ENCODE measurements at places on chromosomes 4 and X.

DNA sequence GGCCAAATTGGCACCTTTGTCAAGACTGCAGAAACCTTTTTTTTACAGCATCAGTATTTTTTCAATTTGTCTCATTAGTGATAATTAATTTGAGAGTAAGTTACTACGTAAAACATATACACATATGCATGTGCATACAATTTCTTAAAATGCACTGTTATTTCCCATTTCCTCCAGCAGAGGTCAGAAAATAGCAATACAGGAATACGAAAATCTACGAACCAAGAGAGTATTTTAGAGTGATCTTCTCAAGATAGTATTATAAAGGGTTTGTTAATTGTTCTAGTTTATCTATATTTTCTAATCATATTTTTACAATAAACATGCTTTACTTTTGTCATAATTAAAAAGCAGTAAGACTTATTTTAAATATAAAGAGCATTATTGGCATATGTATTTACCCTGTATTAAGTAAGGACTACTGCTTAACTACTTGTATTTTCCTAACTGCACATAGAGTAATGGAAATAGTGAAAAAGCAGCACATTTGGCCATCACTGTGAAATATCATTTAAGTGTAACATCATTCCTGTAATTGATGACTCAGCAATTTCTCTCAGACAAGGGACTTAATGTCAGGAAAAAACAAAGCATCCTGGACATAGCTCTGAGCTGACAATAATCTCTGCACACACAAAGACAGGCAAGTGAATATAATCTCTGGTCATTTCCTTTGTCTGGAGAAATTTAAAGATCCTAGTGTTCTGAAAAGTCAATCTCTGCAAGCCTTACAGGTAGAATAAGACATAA is 45.6 kb downstream of the MAOB start:
- no peak for DNase-seq

GRCh38 chrX:78573630-78574029 is 85.5 kb downstream of the RTL3 start:
- no peak for DNase-seq

GRCh38 chrX:25175743-25176142 is 160.0 kb upstream of the ARX start:
- no peak for DNase-seq

DNA sequence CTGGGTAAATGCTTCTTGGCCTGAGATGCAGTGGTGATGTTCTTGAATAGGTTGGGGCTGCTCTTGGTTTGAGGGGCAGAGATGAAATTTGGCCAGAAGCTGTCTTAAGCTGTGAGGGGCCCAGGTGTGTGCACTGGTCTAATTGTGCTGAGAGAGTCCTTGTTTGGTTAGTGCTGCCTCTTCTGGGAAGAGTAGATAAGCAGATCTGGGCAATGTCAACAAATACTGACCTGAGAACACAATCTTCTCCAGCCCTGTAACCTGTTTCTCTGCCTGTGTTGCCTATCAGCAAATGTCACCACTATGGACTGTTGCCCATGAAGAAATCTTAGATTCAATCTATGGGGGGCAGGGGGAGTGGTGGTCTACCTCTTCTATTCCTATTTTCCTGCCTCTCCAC is 17.2 kb upstream of the USP27X start:
- DNase-seq: no peak

DNA sequence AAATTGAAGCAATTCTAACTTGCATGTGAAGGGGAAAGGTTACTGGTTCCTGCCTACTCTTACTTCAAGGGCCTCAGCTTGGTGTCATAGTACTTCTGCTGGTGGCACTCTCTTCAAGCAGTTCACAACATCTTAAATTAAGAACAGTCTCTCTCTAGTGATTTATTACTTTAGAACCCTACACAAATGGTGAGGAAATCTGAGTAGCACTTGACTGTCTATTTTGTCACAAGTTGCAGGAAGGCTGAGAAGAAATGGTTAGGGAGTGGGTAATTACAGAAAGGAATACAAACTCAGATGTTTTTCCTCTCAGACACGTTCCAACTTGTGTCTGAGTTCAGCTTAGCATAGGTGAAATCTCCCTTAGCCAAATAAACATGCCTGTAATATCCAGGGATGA is 242.3 kb upstream of the GRIA3 start:
- no peak for DNase-seq

DNA sequence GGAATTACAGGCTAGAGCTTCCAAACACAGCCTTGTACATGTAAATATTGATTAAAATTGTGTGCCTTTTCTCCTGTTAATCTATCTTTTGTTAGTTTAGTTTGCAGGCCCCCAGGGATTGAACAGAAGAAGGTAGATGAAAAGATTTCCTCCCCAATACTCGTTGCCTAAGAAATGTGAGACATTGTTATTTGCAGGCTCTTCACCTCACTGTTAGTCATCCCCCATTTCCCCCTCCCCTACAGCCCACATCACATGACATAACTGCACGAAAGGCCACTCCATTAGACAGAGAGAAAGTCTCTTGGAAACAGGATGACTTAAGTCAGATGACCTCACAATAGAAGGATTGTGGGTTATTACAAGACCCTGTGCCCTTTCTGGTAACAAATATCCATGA is 13.3 kb upstream of the MID1 start:
- no peak for DNase-seq

DNA sequence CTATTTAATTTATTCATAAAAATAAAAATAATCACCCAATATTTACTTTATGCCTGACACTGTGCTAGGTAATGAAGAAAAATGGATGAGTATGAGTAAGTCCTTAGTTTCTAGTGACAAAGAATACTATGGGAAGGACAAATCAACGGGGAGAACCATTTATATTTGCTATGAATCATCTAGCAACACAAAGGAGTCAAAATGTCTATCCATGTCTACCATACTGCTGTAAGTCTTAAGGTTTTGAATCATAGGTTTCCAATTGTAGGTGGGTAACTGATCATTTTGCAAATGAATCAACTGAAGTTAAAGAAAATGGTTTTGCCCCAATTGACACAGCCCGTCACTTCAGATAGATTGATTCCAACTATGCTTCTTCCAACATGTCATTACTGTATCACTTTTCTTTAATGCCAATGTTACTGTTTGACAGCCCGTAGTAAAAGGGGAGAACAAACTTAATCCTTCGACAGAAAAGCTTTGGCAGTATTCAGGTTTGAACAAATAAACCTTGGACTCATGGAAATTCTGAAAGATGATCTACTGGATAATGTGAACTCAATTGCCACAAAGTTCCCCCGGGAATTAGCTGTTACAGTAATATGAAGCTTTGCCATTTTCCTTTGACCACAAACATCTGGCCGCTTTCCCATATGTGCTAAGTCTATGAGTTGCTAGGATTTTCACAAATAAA is 3.2 kb downstream of the TDO2 start:
- no peak for DNase-seq

DNA sequence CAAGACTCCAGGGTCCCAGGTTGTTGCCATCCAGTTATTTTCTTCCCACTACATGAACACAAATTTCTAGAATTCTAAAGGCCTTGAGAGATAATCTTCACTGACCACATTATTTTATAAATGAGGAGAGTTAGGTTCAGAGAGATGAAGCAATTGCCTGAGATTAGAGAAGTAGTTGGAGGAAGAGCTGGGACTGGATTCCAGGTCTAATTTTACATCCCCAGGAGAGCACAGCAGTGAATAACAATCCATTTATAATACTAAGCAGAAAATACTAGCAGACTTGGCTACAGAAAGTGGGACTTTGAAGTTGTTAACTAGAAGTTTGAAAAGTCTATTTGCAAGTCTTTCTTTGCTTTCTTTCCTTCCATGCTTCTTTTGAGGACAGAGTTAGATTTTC is 231.3 kb upstream of the S100G start:
- no peak for DNase-seq

DNA sequence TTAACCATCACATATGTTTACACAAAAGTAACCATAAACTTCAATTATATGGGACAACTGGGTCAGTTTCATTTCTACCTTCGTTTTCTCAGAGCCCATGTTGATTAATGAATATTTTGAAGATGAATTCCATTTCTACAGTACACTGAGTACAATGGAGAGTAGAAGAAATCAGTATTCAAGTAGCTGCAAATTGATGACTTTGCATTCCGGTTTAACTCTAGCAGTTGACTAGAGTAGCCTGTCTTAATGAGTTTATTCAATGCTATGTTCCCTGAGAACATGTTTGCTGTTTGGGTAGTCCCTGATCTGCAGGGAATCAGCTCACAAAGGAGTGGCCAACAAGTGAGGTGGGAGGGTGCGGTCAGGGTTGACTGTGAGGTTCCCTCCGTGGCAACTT is 168.3 kb downstream of the TRIML1 start:
- DNase-seq: no peak

- no peak for DNase-seq
Measured at GRCh38 chrX:53930515-53931380, 113.5 kb downstream of the PHF8 start.

- no peak for DNase-seq
Measured at GRCh38 chr4:182629096-182629495, 288.1 kb downstream of the DCTD start.

GRCh38 chr4:181006499-181007260 is 1236.5 kb upstream of the TENM3 start:
- no peak for DNase-seq

DNA sequence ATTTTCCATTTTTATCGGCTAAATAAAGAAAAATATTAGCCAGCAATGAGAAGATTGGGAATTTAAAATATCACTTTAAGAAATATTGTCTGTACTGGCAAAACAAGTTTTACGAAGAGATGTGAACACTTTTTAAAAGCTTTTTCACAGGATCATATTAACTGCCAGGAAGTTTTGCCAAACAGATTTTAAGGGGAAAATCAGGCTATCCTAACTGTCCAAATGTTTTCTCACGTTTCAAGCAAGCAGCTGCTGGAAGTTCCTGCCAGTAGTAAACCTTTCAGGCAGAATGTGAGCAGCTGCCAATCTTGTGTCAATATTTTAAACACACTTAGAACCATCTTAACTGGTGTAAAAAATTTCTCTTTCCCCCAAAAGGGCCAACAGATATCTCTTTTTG is 101.1 kb downstream of the ADGRL3 start:
- DNase-seq: no peak

GRCh38 chr4:42119886-42120285 is 32.6 kb downstream of the BEND4 start:
- no peak for DNase-seq

DNA sequence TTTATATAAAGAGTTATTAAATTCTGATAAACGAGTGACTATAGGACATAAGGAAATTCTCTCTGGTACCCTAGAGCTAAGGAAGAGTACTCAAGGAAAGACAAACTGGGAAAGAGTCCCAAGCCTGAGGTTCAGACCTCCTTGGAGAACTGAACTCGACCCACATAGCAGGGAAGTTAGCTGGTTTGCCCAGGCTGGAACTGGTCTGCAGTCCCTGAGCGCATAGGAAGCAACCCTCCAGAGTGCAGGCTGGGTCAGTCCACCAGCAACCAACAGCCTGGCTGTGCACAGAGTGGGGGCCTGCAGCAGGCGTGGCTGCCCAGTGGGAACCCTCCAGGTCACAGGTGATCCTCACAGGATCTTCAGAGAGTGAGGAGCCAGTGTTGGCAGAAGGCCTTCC is 114.1 kb downstream of the SOWAHB start:
- no peak for DNase-seq

DNA sequence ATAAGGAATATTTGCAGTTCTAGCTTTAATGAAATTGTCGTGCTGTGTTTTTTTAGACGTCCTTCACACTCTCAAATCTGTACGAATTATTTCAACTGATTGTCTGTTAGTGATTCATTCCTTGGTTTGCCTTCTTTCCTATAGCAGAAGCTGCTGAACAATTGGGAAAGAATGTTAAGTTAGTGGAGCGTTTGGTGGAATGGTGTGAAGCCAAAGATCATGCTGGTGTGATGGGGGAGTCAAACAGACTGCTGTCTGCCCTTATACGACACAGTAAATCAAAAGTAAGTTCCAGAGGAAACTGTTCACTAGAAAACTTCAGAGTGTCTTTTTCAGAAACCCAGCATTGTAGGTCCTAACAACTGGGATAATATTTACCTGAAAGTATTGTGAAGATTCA is 159.9 kb downstream of the RAP1GDS1 start:
- no peak for DNase-seq

DNA sequence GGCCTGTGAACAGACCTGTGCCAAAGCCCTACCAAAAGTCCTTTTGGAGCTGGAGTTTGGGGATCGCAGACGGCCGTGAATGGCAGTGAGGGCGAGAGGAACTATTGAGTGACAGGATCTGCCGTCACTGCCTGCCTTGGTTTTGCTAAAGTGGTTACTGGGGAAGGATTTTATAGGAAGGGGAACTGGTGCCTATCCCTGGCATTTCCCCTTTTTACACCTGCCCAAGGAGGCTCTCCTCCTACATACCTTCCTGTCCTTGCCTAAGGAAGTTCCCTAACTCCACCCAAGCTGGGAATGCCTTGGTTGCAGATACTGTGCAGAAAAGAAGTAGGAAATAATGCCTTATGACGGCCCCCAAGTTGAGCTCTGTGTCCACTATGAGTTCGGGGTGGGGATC is 14.5 kb downstream of the LONRF3 start:
- no peak for DNase-seq

GRCh38 chr4:54085284-54085683 is 14.7 kb upstream of the GSX2 start:
- no peak for DNase-seq

- no peak for DNase-seq
Measured at GRCh38 chrX:48684134-48684533, 535 bp downstream of the WAS start.

DNA sequence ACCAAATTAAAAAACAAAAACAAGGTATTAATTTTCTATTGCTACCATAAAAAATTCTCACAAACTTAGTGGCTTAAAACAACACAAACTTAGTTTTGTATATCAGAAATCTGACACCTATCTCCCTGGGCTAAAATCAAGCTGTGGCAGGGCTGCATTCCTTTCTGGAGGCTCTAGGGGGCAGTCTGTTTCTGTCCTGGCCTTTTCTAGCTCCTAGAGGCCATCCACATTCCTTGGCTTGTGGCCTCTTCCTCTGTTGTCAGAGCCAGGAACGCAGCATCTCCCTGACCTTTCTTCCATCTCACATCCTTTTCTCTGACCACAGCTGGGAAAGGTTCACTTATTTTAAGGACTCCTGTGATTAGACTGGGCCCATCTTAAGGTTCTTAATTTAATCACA is 38.9 kb upstream of the TLR2 start:
- DNase-seq: no peak

- DNase-seq: no peak
Measured at GRCh38 chr4:181345931-181346330, 897.3 kb upstream of the TENM3 start.

GRCh38 chr4:75995727-75996126 is 5.0 kb upstream of the SDAD1 start:
- DNase-seq: no peak

- no peak for DNase-seq
Measured at GRCh38 chr4:154433543-154433942, 58.1 kb downstream of the DCHS2 start.
